Skin of body (tissue), 3 donors: ENCODE measurements at places on chromosomes 13 and 19. TPM values are rescaled to one million over a fixed set of nuclear protein-coding genes. Genes with fewer than 3 reads are reported as not detected.

Gene ANGPTL4
- 5.8 TPM for total RNA-seq

Gene FFAR2
- 0.99 TPM for total RNA-seq

Gene CHST8
- 0.39 TPM for total RNA-seq

Gene KMT5C
- total RNA-seq: 17.0 TPM

Gene CYSLTR2
- 2.4 TPM for total RNA-seq

Gene ZNF726
- total RNA-seq: 8.7 TPM

DNA sequence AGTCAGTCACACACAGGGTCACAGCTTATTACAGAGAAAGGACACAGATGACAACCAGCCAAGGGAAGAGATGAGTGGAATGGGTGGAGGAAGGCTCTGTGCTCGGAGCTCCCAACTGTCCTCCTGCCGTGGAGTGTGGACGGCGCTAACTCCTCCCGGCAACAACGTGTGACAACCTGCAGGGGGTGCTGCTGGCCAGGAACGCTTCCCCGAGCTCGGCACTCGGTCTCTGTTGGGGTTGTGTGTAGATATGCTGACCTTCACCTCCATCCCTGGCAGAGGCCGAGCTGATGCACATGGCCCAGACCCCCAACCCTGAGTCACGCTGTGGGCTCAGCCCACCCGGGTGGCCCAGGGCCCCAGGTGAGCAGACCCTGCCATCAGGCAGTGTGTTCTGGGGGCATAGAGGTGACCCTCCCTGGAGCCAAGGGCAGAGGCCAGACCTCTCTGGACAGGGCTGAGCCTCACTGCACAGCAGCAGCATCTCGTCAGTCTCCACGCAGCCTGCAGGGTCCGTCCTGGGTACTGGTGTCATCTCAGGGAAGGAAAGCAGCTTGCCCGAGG, 14.1 kb downstream of the ZNF444 start:
- no peak for DNase-seq

GRCh38 chr13:39326469-39327171, 276.4 kb downstream of the LHFPL6 start:
- DNase-seq: peak; percentile 68

DNA sequence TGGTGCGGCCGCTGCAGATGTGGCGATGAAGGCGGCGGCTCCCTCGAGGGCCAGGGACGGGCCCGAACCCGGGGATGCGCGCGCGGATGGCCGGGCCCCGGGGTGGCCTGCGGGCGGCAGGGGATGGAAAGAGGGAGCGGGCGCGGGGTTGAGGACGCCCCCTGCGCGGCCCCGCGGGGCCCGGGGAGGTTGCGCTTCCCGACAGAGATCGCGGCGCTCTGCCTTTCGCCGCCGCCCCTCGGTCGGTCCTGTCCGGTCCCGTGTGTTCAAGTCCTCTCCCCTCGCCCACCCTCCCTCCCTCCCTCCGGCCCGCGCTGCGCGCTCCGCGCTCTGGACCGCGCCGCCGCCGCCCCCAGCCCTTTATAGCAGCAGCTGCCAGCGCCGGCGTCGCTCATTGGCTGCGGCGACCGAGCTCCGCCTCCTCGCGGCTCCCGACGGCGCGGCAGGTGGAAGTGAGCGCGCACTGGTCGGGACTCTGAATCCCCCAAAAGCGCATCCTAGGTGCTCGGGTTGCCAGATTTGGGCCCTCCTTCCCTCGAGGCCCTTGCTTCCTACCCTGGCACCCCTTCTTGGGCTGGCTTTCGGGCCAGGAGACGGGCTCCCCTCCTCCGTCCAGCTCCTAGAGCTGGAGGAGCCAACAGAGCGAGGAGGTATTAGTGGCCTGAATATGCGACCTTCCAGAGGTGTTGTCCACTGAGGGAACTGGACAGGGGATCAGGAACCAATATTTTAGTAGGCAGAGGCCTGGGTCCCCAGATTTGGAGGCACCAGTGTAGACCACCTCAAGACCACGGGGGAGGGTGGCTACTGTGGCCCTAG, at the start of gene ELAVL3:
ELAVL3 (minus strand) TSS at position 332 of the 819 bp plus-strand sequence. CDS start 438 bp downstream, outside the sequence.
- no peak for DNase-seq

GRCh38 chr19:15161028-15161984, 39.5 kb downstream of the NOTCH3 start:
- no peak for DNase-seq

- no peak for DNase-seq
Measured at GRCh38 chr13:32098272-32098671, 66.7 kb downstream of the FRY start.

DNA sequence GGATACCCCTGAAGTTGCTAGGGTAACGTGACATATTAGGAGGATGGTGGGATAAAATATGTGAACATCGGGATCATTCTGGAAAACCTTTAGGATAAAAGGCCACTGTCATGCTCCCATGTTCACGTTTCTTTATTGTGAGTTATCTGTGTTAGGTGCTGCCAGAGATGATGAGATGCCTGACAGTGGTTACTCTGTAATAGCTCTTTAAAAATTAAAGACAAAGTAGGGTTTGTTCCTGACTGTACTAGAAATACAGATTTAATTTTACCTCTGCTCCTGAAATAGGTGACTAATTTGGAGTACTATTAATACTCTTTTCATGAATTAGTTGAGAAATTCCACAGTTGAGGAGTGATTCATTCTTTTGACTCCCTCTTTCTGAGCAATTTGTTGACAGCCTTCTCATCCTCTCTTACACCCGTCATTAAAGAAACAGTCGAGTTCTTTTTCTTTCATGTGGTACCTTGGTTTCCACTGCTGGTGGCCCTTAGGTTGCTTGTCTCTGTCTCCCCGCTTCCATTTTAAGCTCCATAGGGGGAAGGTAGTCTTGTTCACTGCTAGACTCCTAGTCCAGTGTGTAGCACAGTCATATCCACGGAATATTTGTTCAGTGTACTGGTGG, 28.4 kb downstream of the SAE1 start:
- DNase-seq: no peak
